Activated CD4-positive, alpha-beta T cell treated with anti-CD3 and anti-CD28 coated beads, Interleukin-2, amount 50 U/mL, for 48 hours (primary cell): ENCODE measurements at places on chromosomes 12 and 14.

DNA sequence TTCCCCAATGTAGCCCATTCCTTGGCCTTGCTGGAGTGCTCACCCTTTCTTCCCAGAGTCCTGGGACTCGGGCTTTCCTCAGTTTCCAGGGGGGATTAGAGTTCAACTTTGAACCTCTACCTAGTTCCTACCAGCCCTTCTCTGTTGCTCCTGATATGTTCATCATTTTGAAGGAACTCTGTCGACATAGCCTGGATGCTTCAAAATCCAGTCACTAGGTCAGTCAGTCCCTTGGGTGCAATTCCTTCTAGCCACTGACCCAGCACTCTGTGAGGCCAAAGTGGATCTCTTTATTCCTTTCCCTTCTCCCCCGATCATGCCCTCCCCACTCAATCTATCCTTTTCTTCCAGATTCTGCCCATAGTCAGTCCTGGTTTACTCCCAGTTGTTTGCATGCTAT lies 72.3 kb upstream of the TMCC3 start:
- no peak for DNase-seq

DNA sequence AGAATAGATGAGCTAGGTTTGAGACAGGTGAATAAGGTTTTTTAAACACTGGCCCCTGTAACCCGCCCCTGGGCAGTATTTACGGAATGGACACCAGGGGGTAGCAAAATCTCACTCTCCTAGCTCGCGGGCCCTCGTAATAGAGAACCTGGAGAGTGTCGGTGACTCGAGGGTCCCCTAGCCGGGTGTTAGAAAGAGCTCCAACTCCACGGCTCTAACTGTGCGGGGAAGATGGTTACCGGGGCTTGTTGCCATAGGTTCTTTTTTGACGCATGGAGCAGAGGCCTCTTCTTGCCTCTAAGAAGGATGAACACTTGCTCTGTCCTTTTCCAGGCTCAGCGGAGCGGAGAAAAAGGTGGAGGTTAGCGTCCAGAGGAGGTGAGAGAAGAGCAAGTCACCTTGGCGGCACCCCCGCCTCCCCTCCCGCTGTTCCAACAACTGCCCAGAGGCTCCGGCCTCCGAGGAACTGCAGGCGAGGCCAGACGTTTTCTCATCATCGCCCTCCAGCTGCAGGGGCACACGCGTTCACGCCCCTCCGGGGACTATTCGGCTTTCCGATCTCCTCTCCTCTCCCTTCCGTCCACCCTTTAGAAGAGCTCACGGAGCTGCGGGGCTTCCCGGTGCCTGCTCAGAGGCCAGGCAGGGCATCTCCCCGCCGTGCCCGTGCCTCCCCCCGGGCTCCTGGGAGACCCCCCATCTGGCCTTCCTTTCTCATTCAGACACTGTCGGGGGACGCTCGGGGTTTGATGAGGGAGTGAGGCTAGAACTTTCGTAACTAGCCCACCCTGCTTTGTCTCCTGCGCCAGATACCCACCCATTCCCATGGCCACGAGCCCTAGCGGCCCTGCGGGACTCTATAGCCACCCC lies 1.4 kb upstream of the ARHGEF40 start:
- DNase-seq, result peak; percentile 33

- DNase-seq, result no peak
Observed at GRCh38 chr14:68593806-68594536, 198.9 kb downstream of the ZFP36L1 start.

- DNase-seq, result no peak
Observed at GRCh38 chr14:77407158-77407557, 16.2 kb downstream of the NOXRED1 start.

- DNase-seq, result no peak
Observed at GRCh38 chr14:55512421-55512820, 67.6 kb upstream of the KTN1 start.

GRCh38 chr12:124188561-124189405 lies 106.1 kb upstream of the RFLNA start:
- no peak for DNase-seq

DNA sequence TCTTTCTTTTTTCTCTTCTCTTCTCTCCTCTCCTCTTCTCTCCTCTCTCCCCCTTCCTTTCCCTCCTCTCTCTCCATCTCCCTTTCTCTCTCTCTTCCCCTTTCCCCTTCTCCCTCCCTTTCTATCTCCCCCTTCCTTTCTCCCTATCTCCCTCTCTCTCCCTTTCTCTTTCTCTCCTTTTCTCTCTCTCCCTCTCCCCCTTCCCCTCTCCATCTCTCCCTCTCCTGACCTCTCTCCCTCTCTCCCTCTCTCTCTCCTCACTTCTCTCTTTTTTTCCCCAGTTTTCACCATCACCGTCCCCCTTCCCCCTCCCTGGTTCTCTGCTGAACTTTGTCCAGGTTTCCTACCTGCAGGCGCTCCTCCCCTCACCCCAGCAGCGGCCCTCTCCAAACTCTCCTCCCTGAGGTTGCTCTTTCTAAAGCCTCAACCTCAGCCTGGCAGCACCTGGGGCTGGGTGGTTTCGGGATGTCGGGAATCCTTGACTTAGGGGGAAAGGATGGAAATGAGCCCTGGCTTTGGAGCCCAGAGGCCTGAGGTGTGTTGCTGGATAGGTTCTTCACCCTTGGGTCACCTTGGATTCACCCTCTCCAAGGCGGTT lies 14.7 kb upstream of the TBX3 start:
- no peak for DNase-seq

DNA sequence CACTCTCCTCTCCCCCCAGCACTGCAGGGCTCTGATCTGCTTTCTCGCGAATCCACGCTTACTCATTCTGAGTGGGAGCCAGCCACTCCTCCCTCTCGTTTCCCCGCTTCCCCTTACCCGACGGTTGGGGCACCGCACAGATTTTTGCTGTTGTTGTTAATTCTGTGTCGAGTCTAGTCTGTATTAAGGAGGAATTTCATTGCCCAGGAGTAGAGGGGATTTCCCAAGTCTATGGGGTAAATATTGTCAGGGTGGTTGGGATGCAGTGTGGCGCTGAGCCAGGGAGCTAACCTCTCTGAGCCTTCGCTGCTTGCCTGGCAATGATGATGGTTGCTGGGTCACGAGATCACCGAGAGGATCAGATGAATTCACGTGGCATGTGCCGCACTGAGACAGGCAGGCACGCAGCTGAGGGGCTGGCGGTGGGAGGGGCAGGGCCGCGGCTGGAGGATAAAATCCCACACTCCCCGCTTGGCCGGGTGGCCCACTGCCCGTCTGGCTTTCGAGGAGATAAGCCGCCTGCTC lies 18.5 kb downstream of the NCOR2 start:
- DNase-seq, result peak; percentile 34

DNA sequence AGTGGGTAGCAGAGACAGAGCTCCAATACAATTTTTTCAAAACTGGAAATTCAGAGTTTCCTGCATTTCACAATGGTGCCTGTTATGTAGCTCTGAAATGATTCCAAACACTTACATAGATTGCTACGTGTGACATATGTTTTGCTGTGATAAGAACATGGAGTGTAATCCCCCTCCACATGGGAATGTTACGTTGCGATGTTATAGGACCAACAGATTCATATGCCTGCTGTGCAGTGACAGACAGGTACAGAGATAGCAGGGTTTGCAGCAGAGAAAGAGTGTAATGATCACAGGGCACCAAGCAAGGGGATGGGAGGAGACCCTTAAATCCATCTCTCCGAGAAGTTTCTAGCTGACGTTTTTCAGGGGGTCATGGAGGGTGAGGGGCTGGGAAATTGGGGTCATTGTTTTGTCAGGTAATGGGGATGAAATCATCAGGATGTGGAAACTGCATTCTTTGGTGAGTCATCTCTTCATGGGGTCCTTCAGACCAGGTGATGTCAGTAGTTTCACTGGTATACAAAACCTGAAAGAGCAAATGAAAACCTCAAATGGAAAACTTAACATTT lies 76.6 kb upstream of the OSBPL8 start:
- no peak for DNase-seq

DNA sequence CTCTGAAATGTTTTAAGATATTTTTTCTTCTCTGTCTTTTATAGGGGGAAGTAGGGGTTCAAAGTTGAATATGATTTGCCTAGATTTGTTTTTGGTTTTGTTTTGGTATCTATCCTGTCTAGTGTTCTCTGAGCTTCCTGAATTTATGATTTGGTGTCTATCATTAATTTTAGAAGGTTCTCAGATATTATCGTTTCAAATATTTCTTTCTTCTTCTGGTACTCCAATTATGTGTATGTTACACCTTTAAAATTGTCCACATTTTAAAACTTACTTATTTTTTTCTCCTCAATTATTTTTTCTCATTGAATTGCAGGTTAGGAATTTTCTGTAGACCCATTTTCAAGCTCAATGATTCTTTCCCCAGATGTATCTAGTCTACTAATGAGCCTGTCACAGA lies 13.8 kb upstream of the DCN start:
- no peak for DNase-seq

GRCh38 chr14:20415782-20416206 lies 2.5 kb upstream of the TEP1 start:
- peak; percentile 27 for DNase-seq
